ENCODE measurements at places on chromosomes 6 and 20. TPM values are rescaled to one million over a fixed set of nuclear protein-coding genes. Genes with fewer than 3 reads are reported as not detected.

- no peak for DNase-seq
Observed at GRCh38 chr20:7716286-7716972, 223.8 kb downstream of the HAO1 start.

Gene PEX6
- total RNA-seq: 11.1 TPM

GRCh38 chr6:169592558-169592957, 109.3 kb downstream of the WDR27 start:
- DNase-seq: no peak

DNA sequence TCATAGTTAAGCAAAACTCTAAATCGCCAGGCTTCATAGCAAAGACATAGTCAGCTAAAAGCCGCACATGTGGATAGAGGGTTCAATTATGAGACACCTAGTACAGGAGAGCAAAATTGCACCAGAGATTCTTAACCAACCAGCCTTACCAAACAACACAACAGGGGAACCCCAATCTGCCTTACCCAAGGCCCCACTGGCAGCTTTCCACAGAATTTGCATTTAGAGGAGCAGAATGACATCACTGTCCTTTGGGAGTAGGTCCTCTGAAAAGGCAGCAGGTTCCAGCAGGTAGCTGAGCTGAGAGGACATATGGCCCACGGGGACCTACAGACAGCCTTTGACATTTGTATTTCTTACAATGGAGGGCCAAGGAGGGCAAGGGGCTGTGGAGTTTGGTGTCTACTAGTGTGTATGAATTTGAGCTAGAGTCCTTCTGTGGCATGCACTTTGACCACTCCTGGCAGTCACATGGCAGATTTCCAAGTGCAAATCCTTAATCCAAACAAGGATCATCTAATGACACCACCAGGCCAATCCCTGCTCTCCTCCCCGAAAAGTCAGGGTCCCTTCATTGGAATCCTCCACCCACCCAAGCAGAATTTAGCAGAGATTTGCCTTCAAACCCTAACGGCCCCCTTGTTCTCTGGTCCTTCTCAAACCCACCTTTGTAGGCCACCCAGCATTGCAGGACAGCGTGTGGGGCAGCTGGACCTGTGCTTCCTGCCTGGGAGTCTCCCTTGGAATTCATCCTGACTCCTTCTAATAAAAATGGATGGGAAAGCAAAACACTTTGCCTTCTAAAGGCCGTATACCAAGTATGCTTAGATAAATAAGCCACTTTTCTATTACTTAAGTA, 171.2 kb upstream of the SUPT3H start:
- DNase-seq: no peak

GRCh38 chr20:2955257-2955970, 82.1 kb downstream of the PTPRA start:
- no peak for DNase-seq

- DNase-seq: no peak
Observed at GRCh38 chr6:34316431-34317171, 67.8 kb upstream of the SMIM29 start.

Gene CST4
- not detected for total RNA-seq

DNA sequence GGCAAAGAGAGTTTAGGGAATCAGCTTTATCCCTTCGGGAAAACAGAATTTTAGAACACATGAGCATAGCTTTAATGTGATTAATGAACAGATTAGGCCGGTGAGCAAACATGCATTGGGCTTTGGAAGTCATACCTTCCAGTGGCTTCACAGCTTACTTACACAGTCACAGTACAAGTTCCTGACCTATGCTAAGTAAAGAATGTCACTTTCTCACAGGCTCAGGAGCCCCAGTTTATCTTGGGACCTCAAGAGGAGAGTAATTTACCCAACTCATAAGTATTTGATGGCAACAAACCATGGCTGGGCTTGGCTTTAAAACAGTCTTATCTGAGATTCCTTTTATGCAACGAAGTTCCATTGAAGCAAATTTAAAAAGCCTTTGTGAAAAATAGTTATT, 195.9 kb downstream of the AKAP7 start:
- DNase-seq: no peak

DNA sequence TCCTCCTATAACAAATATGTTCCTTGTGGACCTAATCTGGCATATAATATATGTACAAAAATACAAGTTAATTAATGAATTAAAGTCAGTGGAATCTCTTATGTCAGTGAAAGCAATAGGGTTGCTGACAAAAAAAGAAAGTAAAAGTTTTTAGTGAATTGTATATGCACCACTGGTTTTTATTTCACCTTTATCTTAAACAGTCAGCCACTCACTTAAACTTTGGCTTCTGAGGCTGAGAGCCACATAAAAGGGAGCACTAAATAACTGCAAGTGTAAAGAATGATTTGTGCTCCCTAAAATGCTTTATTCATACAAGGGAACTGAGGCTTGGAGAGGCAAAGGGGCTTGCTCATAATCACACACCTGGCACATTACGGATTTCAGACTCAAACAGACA, 9.9 kb upstream of the F13A1 start:
- DNase-seq: no peak

Gene SALL4
- 0.68 TPM for total RNA-seq

DNA sequence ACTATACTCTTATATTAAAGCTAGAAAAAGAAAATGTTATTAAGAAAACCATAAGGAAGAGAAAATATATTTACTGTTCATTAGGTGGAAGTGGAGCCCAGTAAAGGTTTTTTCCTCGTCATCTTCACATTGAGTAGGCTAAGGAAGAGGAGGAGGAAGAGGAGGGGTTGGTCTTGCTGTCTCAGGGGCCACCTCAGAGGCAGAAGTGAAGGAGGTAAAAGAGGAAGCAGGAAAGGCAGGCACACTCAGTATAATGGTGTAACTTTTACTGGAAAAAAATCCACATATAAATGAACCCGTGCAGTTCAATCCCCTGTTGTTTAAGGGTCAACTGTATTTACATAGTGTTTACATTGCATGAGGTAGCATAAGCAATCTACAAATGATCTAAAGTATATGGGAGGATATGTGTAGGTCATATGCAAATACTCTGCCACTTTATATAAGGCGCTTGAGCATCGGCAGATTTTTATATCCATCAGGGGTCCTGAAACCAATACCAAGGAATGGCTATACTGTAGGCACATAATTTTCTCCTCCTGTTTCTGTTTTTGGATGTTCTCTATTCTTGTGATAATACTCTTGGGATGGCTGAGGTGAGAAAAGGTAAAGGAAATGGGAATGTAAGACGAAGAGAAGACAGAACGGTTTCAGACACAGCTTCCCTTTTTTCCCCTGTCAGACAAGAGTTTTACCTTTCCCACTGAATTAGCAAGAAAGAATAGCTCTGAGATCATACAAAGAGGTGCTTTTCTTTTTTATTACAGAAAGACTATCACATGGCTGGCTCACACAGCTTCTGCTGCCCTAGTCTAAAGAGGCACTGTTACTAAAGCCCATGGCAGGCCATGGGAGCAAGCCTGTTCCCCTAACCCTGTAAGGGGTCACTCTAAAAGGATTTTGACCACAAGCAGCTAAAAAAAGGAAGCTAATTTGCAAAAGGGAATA, 59.9 kb downstream of the NUDT3 start:
- peak; percentile 35 for DNase-seq

DNA sequence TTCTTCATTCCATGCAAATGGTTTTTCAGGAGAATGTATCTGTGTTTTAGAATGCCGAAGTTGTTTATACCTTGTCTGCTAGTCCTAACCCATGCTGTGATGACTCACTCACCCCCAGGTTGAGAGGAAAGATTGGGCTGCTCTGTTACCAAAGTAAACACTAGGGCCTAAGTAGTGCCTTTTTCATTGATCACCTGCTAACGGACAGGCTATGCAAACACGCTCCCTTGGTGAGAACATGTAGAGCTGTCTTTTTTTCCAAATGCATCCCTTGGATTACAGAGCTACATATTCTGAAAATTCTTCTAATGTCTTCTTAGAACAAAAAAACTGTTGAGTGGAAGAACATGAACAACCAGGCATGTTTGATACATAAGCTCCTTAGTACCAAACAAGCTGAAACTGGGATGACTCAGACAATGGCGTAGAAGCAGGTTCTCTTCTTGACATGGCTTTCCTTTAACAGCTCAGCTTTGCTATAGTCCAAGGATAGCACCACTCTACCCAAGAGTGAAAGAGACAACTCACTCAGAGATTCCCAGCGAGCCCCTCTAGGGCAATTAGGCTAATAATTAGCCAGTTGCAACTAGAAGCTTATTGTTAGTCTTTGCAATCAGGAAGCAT, 20.5 kb downstream of the PERP start:
- no peak for DNase-seq

Gene RAB44
- 0.54 TPM for total RNA-seq

DNA sequence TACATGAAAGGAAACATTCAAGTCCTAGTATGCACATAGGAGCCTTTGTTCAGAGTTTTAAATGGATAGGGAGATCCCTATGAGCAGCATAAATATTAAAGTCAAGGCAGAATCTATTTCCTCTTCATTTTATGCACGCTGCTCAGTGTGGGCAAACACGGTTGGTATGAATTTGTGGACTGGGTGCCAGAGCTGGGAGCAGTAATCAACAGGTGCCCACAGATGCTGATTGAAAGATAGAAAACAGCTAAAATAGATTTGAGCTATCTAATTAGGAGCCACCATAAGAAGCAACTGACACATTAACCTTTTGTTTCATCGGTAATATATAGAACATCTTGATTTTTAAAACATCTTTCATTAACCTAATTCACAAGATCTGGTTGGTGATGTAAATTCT, 175.5 kb downstream of the EYS start:
- DNase-seq: no peak

Gene DEF6
- total RNA-seq: 69.1 TPM

Gene PDYN
- not detected for total RNA-seq

GRCh38 chr6:106446287-106446885, 85.9 kb downstream of the CRYBG1 start:
- DNase-seq: no peak

DNA sequence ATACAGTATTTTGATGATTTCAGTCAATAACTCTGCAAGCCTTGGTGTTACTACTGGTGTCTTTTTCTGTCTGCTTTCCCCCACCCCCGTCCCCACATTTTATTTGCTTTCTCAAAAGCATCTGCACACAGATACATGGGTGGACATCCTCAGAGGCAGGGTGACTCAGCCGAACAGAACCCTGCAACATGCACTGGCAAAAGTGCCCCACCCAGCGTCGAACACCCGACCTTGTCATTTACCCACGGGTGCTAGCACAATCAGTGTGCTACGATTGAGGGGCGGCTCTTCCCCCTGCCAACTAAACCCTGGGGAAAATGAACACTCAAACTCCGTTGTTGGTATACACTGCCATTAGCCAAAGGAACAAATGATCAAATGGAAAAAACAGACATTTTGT, 115.9 kb upstream of the NAA20 start:
- no peak for DNase-seq

Gene SGK2
- 0.50 TPM for total RNA-seq

DNA sequence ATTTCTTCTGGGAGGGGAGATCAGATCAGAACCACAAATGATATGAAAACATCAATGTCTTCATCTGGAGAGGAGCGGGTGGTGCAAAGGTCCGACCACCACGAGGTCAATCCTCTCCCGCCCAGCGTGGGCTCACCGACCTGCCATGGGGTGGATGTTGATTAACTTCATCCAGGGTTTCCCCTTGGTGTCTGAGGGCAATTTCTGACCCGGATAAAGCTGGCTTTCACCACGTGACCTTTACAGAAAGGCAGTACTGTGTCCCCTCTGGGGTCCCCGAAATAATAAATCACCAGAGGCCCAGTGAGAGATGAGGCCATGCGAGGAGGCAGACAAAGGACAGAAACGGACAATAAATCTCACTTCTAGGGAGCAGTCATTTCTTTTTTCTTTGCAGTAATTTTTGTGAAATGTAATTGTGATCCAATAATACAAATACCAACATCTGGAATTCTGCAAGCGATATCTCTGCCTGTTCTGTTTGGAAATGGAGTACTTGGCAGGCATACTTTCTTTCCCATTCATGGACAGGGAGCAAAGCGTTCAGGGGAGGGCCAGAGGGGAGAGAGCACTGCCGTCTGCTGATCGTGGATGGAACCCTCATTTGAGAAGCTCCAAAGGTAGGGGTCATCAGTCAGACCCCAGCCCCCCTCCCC, 55.1 kb upstream of the APCDD1L start:
- DNase-seq: peak; percentile 16

GRCh38 chr6:37525460-37526357, 26.0 kb upstream of the CCDC167 start:
- DNase-seq: no peak

Gene SLC52A3
- total RNA-seq: not detected

DNA sequence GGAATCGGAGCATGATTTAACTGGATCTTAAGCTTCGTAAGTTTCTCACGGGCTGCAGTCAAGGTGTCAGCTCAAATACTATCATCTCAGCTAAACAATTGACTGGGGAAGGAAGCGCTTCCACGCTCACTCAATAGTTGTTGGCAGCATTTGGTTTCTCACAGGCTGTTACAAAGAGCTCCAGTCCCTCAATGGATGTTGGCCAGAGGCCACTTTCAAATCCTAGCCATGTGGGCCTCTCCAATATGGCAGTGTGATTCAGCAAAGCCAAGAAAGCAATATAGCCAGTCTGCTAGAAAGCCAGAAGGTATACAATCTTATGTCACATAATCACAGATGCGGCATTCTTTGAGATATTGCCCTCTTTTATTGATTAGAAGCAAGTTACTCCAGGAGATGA, 98.3 kb upstream of the PHACTR1 start:
- no peak for DNase-seq

Gene LRRC1
- 6.2 TPM for total RNA-seq

DNA sequence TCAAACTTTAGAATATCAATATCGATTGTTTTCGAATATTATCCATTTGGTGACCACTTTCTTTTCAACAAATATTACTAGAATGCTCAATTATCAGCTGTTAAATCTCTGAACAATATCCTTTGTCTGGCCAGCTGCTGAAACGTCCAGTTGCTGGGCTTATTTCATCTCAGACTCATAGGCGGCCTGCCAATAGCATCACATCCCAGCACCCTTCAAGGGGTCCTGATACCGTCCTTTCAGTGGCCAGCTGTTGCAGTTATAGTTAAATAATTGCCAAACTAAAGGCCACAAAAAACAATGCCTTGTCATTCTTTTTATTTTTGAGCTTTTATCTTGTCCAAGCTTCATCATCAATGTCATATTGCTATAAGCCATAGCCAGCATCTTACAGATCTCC, 1006.8 kb upstream of the MANEA start:
- DNase-seq: no peak

Gene GRM1
- 0.12 TPM for total RNA-seq

GRCh38 chr6:161732594-161732993, 458.7 kb upstream of the AGPAT4 start:
- no peak for DNase-seq

- no peak for DNase-seq
Observed at GRCh38 chr6:91482498-91482897, 895.6 kb upstream of the MAP3K7 start.

Gene NOTCH4
- total RNA-seq: 18.1 TPM

Gene PRPH2
- total RNA-seq: 1.6 TPM

GRCh38 chr20:38278763-38279162, 18.2 kb upstream of the KIAA1755 start:
- no peak for DNase-seq

DNA sequence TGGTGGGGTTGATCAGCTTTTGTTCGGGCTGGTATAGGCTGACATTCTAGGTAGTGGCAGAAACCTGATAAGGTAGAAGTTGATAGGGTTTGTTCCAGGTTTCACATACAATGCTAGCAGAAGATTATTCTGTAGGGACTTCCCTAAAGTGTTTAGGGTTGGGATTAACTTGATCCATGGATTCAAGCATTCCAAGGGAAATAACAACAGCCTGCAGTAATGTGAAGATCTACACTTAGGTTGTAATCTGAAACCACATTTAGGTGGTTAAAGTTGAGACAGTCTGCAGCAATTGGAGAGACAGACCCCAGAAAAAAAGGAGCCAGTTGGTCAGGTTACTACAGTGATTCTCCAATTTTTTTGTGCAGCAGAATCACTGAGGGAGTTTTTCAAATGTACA, 56.1 kb downstream of the GJA1 start:
- no peak for DNase-seq

Gene EFCAB8
- total RNA-seq: 0.34 TPM

Measured in spleen (tissue), 13 donors.